A549 treated with ZK216348 at 1 μM for 4 hours (cell line): ENCODE measurements at places on chromosomes 1 and 21. TPM values are rescaled to one million over a fixed set of nuclear protein-coding genes. Genes with fewer than 3 reads are reported as not detected.

Gene PCAT6
- total RNA-seq: 1.4 to 5.4 TPM (median 4.3 TPM) in 5 replicates

Gene BEND5
- not detected in 5 replicates for total RNA-seq

Gene GLMP
- 33.5 to 46.4 TPM (median 44.5 TPM) in 5 replicates for total RNA-seq

Gene SYPL2
- total RNA-seq: 0.07 to 0.18 TPM (median 0.08 TPM) in 5 replicates

Gene VCAM1
- total RNA-seq: 0.06 TPM in 1 of 5 replicates, not detected in the others

Gene GCSAML
- total RNA-seq: not detected in 5 replicates

Gene FOXO6
- 0.48 to 1.1 TPM (median 1.0 TPM) in 5 replicates for total RNA-seq

Gene VSIG8
- total RNA-seq: not detected in 5 replicates
